ENCODE measurements at places on chromosomes 1 and 21.

GRCh38 chr1:173555651-173556305 lies 47.1 kb downstream of the SLC9C2 start:
- no peak for DNase-seq

- no peak for DNase-seq
These were observed 52.6 kb upstream of the EPS8L3 start for GRCh38 chr1:109816175-109816811.

DNA sequence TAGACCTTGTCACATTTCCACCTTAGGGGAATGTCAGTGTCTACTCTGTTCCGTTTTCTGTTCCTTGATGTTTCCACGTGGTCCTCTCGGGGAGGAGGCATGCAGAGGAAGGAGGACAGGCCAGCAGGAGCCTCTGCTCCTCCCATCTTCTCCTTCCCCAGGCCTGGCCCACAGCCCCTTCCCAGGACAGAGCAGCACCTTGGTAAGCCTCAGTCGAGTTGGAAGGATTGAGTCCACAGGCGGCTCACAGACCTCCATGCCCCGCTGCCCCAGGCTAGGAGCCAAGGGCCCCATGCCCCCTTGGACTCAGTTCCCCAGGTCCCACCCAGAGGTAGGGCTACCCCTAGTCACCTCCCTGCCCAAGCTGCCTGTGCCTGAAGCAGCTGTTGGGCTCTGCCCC lies 36.5 kb downstream of the IGSF21 start:
- DNase-seq, result no peak

- DNase-seq, result no peak
These were observed 6.5 kb upstream of the BARHL2 start for GRCh38 chr1:90723590-90724108.

GRCh38 chr1:29222686-29223085 lies 8.0 kb downstream of the MECR start:
- DNase-seq, result no peak

GRCh38 chr1:12625276-12625675 lies 7.3 kb upstream of the DHRS3 start:
- no peak for DNase-seq

GRCh38 chr1:183604038-183604808 lies 14.0 kb upstream of the NCF2 start:
- DNase-seq, result no peak

DNA sequence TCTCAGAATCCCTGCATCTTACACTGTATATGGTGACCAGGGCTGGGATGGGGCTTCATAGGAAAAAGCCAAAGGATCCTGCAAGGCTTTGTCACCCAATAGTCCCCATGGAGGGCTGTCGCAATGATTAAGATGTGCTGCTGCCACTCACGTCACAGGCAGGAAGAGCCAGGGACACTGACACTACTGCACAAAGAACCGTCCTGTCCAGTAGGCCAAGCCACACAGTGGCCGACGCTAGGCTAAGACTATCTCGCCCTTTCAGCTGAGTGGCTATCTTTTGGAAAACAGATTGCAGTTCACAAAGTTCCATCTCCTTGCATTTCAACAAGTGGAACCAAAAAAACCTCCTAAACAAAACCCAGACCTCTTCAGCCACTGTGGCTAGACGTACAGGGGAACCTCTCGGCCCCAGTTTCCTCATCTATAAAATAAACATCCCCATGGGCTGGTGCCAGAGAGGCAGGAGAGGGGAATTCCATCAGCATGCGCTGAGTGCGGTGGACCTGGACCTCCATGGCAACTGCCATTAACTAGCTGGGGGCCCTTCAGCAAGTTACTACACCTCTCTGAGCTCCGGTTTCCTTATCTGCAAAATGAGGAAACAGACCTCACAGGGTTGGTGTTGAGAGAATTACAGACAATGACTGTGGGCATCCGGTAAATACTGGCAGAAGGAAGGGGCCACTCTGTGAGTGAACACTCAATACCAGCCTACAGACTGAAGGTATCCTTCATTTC lies 8.7 kb downstream of the CAPZB start:
- DNase-seq, result no peak

DNA sequence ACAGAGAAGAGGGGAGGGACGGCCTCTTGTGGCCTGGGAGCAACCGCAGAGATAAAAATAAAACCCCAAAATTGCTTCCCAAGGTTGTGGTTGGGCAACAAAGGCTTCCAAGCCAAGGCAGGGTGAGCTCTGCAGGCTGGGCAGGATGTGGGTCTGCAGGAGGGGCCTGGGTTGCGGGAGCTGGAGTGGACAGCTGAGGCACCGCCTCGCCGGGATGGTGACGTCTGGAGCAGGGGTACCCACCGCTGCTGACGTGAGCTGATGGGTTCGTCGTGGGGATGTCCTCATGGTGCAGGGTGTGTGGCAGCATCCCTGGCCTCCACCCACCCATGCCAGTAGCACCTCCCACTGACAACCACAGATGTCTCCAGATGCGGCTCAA lies 3.7 kb downstream of the AURKAIP1 start:
- peak; percentile 57 for DNase-seq

DNA sequence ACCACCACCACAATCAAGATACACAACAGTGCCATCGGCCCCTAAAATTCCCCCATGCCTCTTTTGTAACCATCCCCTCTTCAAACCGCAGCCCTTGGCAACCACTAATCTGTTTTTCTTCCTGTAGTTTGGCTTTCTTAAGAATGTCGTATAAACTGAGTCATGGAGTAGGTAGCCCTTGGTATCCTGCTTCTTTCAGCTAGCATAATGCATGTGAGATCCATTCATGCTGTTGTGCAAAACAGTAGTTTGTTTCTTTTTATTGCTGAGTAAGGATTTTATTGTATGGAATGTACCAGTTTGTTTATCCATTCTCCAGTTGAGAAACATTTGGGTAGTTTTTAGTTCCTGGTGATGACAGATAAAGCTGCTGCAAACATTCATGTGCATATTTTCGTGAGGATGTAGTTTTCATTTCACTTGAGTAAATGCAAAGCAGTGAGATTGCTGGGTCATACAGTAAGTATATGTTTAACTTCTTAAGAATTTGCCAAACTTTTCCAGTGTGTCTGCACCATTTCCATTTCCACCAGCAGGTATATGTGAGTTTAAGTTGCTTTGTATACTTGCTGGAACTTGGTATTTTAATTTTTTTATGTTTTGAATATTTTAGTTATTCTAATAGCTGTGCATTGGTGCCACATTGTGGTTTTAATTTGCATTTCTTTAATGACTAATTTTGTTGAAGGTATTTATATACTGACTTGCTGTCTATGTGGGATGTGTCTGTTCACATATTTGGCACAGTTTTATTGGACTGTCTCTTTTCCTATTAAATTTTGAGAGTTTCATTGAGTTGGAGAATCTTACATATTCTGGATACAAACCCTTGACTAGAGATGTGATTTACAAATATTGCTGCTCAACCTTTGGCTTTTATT lies 148.4 kb upstream of the MAP1LC3C start:
- no peak for DNase-seq

- no peak for DNase-seq
These were observed 17.1 kb upstream of the ETV3L start for GRCh38 chr1:157116737-157117103.

- DNase-seq, result no peak
These were observed 26.4 kb downstream of the ABCA4 start for GRCh38 chr1:94094469-94095111.

DNA sequence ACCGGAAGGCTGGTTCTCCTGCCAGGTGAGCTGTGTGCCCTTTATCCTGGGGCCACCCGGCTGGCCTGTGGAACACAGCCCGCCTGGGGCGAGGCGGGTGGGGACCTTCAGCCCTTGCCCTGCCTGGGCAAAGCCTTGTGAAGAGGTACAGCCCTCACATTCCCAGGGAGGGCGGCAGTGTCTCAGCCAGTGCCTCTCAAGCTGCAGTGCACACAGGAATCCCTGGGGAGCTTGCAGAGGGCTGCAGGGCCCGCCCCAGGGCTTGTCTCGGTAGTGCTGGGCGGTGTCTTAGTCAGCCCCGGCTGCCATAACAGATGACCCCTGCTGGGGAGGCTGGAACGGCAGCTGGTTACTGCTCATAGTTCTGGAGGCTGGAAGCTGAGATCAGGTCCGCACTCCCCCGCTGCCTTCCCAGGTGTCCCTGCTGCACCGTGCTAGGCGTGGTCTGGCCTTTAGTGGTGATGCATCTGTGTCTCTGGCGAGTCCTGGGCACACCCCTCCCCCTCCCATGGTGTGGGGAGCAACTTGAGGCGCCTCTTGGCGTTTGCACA lies 12.6 kb downstream of the DFFB start:
- no peak for DNase-seq

DNA sequence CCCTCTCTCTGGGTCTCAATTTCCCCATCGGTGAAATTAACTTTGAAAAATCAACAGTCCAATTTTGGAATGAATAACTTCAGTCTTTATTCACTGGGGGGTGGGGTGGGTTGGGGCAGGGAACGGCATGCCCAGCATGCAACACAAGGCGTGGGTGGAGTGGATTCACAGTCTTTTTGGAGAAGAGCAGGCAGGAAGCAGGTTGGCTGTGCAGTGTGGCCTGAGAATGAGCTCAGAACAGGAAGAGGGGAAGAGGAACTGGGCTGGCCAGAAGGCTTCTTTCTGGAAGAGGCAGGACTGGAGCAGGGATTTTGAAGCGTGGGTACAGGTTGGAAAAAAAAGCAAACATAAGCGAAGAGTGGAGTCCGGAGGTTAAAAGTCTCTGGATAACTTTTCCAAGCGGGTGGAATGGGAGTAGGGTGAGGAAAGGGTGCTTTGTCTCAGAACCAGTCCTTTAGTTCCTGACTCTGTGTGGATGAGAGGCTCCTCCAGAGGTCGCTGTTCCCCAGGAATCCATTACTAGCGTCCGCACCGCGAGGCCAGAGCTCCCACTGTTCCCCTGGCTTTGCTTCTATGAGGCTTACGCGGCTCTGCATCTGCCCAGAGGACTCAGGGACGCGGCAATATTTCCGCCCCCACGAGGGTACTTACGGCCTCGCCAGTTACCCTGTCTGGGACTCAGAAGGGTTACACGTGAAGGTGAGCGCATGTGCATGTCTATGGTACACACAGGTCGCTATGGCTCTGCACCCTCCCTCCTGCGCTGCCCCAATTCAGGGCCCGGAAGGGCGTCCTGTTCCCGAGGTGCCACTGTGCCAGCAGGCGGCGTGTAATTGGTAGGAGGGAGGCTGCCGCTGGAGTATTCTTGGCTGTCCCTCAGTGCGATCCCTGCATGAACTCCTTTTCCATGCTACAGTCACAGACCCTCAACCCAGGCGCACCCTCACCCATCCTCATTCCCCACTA lies 5.5 kb upstream of the FOXD2 start:
- DNase-seq, result peak; percentile 35

DNA sequence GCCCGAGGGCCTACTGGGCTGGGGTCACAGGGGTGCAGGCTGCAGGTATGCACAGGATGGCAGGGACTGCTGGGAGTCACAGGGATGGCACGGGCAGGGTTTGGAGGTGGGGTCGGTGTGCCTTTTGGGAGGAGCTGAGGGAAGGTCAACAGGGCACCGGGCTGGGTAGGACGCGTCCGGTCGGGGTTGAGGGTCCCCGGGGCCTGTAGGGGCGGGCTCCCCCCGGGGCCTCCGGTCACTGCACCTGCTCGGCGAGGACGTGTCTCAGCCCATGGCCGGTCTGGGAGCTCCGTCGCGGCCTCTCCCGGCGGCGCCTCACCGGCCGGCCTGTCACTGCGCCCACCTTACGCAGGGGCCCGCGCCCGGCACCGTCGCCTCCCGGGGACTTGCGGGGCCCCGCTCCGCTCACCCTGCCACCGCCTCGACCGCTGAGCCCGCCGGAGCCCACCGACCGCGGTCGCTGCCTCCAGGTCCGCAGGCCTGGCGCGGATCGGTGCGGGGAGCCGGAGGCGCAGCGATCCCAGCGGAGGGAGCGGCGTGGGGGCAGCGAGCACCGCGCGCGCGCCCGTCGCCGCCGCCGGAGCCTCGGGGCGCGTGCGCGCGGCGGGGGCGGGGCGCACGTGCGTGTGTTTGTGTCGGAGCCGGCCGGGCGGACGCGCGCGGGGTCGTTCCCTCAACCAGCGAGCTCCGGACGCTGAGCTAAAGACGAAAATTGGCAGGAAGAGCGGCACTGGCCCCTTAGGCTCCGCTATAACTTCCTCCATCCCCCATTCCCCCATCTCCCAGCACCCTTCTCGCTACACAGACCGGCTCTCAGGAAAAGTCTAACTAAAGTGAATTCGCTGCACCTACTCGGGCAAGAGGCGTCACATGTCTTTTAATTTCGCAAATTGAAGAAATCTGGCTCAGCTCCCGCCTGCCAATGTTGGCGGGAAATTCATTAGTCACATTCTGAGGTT lies at the start of gene AMIGO1:
TSS of gene AMIGO1 (minus strand) at position 552 of the 959 bp plus-strand sequence. CDS start 815 bp downstream, outside the sequence.
- DNase-seq, result peak; percentile 42

DNA sequence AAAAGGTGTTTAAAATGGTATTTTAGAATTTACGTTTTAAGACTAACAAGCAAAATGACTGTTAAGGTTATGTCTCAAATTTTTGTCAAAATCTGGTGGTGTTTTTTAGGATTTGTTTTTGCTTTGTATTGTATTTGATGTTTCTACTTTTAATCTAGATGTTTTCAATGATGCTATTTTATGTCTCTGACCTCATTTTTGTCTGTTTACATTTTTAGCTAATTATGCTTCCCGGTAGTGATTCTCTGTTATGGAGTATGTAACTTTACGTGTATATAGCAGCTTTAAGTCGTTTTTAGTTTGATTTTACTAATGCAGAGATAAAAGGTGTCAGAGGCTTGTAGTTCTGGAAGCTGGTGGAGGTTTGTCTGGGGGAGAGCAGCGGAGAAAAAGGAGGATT lies 71.8 kb downstream of the PRDM2 start:
- DNase-seq, result no peak

- DNase-seq, result no peak
These were observed 42.5 kb downstream of the CNST start for GRCh38 chr1:246608616-246609376.

- no peak for DNase-seq
These were observed 10.0 kb upstream of the FCMR start for GRCh38 chr1:206931709-206932108.

DNA sequence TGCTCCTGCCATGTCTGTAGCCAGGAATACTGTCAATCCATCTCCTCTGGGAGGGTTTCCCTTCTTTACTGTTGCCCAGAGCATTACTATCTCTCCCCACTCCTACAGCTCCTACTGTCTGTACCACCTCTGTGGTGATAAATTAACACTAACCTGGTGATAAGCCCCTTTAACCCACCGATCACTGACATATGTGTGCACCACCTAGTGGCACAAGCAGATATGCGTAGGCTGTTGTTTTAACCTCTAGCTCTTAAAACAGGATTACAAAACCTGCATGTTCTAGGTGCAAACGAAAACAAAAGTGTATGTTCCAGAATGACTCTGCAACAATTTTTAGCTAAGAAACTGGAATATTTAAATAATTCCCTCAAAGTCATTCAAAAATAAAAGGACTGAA lies 93.9 kb upstream of the BEND5 start:
- no peak for DNase-seq

GRCh38 chr1:52602856-52603600 lies 857 bp downstream of the GPX7 start:
- no peak for DNase-seq
